Fibroblast of pulmonary artery (primary cell): ENCODE measurements at places on chromosomes 4 and X.

DNA sequence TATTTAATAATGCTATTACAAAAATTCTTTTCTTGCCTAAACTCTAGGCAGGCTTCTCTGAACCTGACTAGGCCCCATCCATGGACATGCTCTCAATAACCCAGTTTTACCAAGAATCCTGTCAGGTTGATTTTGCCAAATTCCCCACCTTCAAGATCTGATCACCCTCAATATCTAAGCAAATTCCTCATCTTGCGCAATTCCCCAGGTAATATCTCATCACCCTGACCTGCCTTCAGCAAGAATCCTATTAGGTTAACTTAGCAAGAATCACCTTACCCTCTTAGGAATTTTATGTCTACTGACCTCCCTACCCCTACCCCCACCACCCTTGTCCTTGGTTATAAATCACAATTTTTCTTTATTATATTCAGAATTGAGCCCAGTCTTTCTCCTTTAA lies 579.1 kb downstream of the C4orf33 start:
- no peak for DNase-seq

GRCh38 chr4:160265014-160265413 lies 1162.1 kb downstream of the RAPGEF2 start:
- no peak for DNase-seq

GRCh38 chr4:953574-953915 lies 19.8 kb downstream of the DGKQ start:
- no peak for DNase-seq

DNA sequence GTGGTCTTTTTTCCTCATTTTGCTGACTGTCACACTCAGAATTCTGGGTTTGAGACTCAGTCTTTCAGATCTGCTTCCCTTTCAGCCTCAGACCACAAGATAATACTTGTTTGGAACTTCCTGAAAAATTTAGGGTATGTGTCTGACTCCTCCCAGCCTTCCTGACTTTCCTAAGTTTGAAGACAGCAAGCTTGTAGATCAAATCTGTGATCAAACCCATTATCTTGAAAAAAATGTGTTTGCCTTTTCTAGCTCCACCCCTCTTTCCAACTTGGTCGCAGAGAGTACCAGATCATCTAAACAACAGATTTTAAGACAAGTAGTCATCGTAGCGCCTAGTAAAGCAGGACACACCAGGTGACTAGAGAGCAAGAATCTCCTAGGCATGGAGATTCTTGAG lies 9.9 kb downstream of the BCAP31 start:
- DNase-seq = no peak

GRCh38 chrX:7746856-7747255 lies 96.1 kb upstream of the VCX start:
- peak; percentile 1 for DNase-seq

GRCh38 chrX:48676893-48677270 lies 6.7 kb upstream of the WAS start:
- DNase-seq = no peak

DNA sequence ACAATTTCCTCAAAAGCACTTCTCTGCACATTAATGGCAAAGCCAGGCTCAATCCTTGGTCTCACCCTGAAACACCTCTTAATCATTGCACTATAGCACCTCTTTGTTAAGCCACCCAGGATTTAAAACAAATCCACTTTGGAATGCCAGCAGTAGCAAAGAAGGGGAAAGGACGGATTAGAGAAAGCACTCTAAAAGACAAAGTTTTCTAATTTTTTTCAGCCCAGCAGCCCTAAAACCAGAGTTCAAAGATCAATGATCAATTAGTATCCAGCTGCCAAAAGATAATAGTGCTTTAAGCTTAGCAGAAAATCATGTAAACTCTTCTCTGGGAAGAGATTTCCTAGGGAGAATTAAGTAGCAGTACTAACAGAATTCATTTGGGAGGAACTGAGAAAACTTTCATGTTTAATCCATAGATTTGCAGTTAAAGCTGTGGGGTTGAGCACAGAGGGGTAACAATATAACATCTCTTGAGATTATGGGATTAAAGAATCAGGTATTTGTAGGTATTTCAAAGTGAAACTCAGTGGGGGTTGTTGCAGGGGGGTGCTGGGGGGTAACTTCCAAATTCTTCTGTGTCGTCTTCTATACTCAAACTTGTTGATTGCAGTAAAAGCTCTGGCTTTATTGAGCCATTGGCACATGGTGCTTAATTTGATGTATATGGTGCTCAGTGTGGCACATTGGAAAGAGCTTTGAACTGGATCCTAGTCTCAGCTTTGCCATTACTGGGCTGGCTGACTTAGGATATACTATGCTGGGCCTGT lies 61.8 kb downstream of the LRRC66 start:
- no peak for DNase-seq

DNA sequence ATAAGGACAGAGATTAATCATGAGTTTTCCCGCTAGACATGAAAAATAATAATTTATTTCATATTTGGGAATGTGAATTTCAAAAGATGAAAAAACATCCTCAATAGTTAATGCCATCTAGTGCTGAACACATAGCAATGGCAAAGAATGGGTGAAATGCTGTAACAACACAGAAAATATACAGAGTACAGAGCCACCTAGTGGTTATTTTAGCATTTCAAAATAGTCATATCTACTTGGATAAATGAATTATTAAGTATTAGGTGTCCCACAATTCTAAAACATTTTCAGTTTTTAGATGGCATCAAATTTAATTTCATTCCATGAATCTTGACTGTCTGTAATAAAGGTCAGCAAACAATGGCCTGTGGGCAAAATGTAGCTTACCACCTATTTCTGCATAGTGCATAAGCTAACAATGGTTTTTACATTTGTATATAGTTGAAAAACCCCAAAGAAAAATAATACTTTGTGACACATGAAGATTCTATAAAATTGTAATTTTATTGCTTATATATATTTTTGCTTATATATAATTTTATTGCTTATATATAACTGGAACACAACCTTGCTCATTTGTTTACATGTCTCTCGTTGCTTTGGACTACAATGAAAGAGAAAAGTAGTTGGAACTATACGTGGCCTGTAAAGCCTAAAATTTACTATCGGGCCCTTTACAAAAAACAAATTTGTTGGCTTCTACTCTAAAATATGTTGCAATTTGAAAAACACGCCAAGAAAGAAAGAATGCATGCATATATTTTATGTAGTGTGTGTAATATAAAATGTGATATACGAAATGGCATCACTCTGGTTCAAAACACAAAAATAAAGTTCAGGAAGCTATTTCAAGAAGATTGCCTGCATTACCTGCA lies 99.1 kb upstream of the FAM47C start:
- peak; percentile 43 for DNase-seq

- no peak for DNase-seq
Measured at GRCh38 chr4:41050880-41051775, 163.2 kb downstream of the APBB2 start.

- DNase-seq = no peak
Measured at GRCh38 chrX:129347291-129347690, 176.0 kb downstream of the SMARCA1 start.

DNA sequence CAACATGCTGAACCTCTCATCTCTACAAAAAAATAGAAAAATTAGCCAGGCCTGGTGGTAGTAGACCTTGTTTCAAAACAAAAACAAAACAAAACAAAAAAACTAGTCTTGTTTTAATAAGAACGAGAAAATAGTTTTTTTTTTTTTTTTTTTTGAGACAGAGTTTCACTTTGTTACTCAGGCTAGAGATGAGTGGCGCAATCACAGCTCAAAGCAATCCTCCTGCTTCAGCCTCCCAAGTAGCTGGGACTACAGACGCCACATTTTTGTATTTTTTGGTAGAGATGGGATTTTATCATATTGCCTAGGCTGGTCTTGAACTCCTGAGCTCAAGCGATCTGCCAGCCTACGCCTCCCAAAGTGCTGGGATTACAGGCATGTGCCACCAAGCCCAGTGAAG lies 47.7 kb upstream of the UGDH start:
- DNase-seq = no peak

DNA sequence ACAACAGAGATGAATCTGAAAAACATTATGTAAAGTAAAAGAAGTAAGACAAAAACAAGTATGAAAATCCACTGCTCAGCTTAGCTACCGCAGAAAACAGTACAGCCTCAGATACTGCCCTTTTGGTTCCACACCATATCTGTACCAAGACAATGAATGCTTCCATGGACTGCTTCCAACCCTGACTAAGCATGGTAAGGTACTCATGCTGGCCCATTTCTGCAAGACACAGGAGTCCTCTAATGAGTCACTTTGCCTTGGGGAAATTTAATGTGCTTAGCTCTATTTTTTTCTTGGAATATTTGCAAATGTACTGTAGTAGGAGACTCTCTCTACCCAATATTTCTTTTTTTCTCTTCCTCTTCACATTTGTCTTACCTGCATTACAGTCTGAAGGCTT lies 931.7 kb upstream of the HS3ST1 start:
- peak; percentile 70 for DNase-seq

DNA sequence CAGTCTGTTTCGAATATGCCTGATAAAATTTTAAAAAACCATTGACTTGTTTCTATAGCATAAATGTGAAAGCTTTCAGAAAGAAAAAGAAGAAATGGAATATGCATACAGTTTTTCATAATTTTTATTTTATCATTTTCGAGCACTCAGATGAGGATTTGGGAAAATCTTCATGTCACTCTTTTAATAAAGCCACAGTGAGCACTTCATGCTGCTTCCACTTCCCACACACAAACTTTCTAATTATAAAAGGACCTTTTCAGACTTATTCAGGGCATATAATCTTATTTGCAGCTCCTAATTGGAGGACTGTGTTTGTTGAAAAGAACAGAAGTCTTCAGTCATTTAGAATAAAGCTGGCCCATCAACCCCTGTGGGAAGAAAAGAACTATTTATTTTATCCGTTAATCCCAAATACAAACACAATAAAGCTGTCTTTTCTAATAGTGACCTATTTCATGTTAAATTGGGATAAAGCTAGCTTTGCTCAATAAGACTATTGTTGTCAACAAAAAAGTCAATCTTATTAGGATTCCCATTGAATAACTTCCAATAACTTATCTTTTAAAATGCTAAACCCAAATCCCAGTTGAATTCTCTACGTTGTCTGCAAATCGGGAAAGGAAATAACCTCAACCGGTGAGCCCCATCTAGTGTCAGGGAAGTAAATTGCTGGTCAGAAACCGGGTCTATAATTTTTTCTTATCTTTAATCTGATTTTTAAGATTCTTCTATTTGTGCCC lies 211.5 kb downstream of the PDGFRA start:
- peak; percentile 61 for DNase-seq

DNA sequence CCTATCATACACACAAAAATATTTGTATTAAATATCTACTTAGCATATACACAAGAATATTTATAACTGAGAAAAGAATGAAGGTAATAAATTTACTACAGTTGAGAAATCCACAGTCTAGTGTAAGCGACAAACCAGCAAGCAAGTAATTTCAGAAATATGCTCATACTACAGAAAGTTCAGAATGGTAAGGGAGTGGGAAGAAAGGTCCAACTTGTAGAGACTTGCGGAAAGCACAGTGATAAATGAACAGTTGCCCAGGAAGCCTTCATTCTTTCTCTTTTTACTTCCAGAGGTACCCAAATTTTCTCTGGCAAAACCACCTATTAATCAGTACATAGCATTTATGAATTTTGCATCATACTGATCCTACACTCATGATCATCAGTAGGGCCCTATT lies 438.1 kb upstream of the PCDH10 start:
- DNase-seq = no peak

- peak; percentile 98 for DNase-seq
Measured at GRCh38 chr4:177118596-177118995, 191.1 kb upstream of the NEIL3 start.

DNA sequence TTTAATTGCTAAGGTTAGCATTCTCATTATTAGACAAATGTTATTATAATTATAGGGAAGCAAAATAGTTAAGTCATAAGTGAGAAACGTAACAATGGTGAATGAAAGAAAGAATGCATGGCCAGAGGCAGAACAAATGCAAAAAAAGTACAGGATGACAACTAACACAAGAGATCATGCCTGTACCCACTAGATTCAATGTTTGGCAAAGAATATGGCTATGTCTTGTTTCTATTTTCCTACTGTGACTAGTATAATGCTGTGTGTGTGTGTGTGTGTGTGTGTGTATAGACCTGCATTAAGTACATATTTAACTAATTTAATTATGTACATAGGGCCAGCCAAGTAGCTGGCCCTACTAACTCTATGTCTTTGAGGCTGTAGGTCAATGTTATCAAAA lies 12.9 kb upstream of the BMP2K start:
- no peak for DNase-seq

DNA sequence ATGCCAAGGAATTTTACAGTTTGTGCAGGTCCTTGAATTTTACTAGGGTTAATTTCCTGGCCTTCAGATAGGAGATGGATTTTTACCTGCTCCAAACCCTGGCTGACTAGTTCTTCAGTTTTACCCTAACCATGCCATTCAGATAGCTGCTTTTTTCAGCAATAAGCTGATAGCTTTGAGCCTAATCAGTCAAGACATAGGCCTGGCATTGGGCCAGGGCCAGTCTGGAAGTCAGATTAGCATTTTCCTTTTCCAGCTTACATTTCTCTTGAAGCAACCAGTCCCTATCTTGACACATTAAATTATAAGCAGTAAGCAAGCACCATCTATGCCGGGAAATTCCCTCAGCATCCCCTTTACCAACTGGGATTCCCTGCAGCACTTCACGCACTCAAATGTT lies 177.1 kb downstream of the ADGRA3 start:
- DNase-seq = peak; percentile 9

DNA sequence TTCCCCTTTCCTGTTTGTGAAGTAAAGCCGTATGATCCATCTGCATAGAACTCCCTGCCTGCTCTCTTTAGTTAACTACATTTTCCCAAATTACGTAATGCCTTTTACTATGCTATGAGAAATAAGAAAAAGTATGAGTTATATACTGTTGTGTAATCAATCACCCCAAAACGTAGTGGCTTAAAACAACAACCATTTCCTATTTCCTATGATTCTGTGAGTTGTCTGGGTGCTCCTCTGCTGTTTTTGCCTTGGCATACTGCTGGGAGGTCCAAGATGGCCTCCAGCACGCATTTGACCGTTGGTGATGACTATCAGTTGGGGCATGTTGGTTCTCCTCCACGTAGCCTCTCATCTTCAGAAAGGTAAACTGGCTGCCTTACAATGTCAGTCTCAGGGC lies 39.8 kb downstream of the BBS12 start:
- peak; percentile 58 for DNase-seq

DNA sequence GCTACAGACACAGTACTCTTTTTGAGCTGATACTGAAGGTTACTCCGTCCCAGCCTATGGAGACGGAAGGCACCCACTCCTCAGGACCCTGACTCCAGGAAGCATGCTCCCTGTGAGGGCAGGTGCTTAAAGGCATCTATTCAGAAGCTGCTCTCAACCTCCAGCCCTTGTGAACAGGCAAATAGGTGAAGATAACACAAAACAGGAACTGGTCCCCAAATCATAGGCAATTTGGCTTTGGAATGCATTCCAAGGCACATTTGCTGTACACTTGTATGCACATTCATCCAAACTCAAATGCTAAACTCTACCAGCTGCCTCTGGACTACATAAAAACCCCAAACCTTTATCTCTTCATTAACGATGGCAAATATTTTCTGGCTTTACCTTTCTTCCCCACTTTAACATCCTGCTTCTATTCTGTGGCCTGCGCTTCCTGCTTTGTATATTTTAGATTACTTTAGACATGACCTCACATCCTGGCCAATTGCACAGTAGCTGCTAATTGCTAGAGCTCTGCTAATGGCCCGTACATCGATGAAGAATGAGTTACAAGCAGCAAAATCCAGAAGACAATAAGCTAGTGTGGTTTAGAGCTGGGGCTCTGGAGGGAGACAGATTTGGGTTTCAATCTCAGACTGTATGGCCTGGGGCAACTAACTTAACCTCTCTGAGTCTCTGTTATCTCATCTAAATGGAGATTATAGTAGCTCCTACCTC lies 3.2 kb downstream of the SEL1L3 start:
- DNase-seq = peak; percentile 14
